ENCODE measurements at places on chromosomes 16 and 17. TPM values are rescaled to one million over a fixed set of nuclear protein-coding genes. Genes with fewer than 3 reads are reported as not detected.

Gene MYH13
- total RNA-seq = not detected

Gene SP2
- 5.4 TPM for total RNA-seq

Gene HS3ST4
- not detected for total RNA-seq

Gene OR1F1
- not detected for total RNA-seq

Gene SRL
- total RNA-seq = not detected

Gene C16orf86
- 11.4 TPM for total RNA-seq

Gene KIF19
- total RNA-seq = not detected

Gene PIK3R5
- not detected for total RNA-seq

Gene HBA2
- not detected for total RNA-seq

Gene MVD
- total RNA-seq = 14.1 TPM

Gene ZNF423
- not detected for total RNA-seq

Gene PRR35
- total RNA-seq = not detected

Gene BPTF
- 44.1 TPM for total RNA-seq

Gene GRIN2C
- total RNA-seq = not detected

Gene KRT12
- 3.4 TPM for total RNA-seq

Data from A375 (cell line).